DMS79 (cell line): ENCODE measurements at places on chromosomes 1 and 21.

DNA sequence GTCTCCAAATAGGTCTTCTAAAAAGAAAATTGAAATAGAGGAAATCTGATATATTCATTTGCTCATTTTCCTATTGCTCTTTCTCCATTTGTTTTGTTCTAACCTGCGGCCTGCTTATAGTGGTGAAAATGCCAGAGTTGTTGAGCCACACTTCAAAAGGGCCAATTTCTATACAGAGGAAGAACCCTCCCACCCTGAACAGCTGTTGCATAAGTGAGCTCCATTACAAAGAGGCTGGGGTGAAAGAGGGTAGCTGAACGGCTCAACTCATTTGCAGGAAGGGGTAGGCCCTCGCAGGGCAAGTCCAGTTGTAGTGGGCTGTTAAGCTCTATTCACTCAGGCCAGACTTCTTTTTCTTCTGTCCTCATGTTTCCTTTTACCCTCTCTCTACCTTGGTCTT lies 8.8 kb downstream of the ADCY10 start:
- DNase-seq, result peak; percentile 7

GRCh38 chr21:45856906-45857305 lies 124.7 kb upstream of the COL6A1 start:
- no peak for DNase-seq

GRCh38 chr1:230163205-230163604 lies 96.2 kb downstream of the GALNT2 start:
- DNase-seq, result no peak

GRCh38 chr1:212699625-212700222 lies at the start of gene BATF3:
Gene BATF3 (minus strand): TSS chr1:212699840. CDS start chr1:212699762, 78 bp downstream.
- DNase-seq, result no peak

GRCh38 chr1:110258734-110259133 lies 48.6 kb downstream of the KCNC4 start:
- DNase-seq, result peak; percentile 76

DNA sequence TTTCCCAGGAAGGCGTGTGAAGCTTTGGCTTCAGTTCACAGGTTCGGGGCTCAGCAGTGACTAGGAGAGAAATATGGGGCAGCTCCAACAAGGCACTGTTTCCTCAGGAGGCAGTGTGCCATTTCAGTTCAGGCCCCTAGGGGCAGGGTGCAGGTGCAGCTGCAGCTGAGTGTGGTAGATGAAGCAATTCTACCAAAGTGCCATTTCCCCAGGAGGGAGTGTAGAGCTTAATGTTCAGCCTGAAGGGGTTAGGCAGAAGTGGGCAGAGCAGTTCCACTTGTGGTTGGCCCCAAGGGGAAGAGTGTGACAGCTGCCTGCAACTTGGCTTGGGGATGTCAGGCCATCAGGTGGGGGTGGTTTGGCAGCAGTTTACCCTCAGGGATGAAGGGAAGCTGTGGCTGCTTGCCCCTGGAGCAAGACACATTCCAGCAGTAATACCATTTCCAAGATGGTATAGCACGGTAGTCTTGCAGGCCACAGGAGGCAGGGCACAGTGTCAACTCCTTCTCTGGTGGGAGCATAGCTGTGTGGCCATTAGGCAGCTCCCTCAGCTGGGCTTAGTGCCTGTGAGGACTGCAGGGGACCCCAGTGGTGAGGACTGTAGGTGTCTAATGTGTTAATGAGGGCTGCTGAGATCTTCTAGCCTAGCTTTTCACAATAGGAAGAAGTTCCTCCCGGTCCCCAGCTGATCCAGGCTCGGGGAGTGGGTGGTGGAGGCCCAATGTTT lies 34.7 kb downstream of the RGSL1 start:
- no peak for DNase-seq

DNA sequence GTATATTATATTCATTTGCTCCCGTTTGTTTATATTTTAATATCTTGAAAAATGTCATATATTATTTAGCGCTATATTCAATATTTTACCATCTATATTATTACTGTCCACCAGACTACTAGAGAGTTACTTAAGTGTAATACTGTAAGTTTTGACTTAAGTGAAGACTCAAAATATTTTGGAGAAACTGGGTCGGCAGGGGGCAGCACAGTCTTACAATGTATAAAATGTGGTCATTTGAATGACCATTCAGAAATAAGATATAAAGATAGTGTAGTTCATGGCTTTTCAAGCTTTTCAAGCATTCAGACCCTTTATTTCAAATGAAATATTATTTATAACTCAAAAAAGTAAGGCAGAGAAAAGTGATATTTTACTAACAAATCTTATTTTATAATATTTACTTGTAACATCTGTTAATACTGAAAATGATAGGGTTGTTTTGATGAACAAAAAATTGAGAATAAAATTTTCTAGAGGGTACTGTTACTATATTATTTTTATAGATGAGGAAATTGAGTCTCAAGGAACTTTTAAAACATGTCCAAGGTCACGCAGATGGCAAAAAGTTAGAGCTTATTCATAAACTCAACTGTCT lies 89.0 kb upstream of the SERTAD4 start:
- no peak for DNase-seq
